ENCODE measurements at places on chromosomes 2 and 18. TPM values are rescaled to one million over a fixed set of nuclear protein-coding genes. Genes with fewer than 3 reads are reported as not detected.

CPO gene
- not detected for total RNA-seq

LRRTM1 gene
- total RNA-seq: not detected

FSHR gene
- total RNA-seq: not detected

HTR2B gene
- total RNA-seq: not detected

SCYGR4 gene
- total RNA-seq: not detected

MEP1B gene
- total RNA-seq: not detected

FOXI3 gene
- not detected for total RNA-seq

BOLL gene
- not detected for total RNA-seq

HOXD12 gene
- total RNA-seq: not detected

TWIST2 gene
- total RNA-seq: 30.2 TPM

DSC2 gene
- 17.6 TPM for total RNA-seq

FAP gene
- 8.7 TPM for total RNA-seq

RAX gene
- total RNA-seq: not detected

LYPD6B gene
- 0.37 TPM for total RNA-seq

DNA sequence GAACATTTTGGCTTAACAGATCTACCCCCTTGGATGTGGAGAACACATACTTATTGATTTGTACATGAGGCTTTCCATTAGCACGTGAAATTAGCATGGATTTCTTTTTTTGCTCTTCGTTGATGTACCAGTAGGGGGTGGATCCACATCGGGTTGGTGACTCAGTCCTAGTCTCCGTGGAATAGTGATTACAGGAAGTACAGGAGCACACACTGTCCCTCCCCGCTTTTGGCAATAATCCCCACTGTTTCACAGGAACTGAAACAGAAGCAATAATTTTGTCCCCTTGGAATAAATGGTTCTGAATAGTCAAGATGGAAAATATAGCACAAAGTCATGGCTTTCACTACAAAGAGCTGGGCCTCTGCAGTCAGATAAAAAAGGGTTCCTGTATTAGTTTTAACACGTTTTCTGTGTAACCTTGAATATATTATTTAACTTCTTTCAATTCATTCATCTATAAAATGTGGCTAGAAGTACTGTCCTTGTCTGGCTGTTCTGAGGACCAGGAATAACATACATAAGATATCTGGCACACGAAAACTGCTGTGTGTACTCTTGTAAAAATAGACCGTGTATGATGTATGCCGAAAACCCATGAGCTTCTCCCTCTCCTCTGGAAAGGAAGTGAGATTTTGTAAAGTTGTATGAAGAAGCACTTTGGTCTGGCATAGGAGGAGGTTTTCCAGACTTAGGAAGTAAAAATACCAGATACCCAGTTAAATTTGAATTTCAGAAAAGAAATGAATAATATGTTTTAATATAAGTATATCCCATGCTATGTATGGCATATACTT, 229.2 kb downstream of the GALR1 start:
- DNase-seq: peak; percentile 53

- DNase-seq: no peak
Observed at GRCh38 chr2:36797324-36798070, 101.0 kb downstream of the VIT start.

- DNase-seq: peak; percentile 12
Observed at GRCh38 chr2:126600742-126601141, 55.2 kb upstream of the GYPC start.

DNA sequence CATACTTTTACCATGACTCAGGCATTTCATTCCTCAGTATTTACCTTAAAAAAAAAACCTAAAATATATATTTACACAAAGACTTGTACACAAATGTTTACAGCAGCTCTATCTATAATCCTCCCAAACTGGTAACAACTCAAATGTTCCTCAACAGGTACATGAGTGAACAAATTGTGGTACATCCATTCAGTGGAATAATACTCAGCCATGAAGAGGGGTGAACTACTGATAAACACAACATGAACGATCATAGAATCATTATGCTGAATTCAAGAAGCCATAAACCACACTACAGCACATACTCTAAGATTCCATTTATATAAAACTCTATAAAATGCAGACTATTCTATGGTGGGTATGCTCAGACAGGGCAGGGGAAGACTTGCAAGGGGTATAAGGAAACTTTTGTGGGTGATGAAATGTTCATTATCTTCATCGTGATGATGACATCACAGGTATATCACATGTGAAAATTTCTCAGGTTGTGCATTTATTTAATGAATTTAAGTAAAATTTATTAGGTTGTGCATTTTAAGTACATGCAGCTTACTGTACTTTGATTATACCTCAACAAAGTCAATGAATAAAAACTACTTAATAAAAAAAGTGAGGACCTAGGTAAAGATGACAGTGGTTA, 24.7 kb upstream of the DUSP2 start:
- DNase-seq: no peak

DNA sequence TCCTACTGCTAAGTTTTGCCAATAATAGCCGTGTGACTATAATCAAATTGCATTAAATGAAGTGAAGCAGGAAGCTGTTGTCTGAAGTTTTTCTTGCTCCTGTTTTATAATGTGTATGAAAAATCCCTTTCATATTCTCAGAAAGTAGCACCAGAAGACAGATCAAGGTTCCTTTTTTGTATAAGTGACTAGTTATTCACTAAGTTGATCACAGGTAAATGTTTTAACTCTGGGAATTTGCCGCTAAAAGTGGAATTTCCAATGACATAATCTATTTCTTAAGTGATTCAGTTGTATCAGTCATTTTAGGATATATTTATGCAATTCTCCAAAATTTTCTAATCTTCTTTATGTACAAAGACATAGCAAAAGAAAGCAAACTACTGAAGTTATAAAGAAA, 99.6 kb downstream of the DPP4 start:
- no peak for DNase-seq

GRCh38 chr2:128602699-128603101, 284.0 kb upstream of the HS6ST1 start:
- no peak for DNase-seq

- DNase-seq: no peak
Observed at GRCh38 chr2:106232638-106233349, 38.7 kb upstream of the UXS1 start.

DNA sequence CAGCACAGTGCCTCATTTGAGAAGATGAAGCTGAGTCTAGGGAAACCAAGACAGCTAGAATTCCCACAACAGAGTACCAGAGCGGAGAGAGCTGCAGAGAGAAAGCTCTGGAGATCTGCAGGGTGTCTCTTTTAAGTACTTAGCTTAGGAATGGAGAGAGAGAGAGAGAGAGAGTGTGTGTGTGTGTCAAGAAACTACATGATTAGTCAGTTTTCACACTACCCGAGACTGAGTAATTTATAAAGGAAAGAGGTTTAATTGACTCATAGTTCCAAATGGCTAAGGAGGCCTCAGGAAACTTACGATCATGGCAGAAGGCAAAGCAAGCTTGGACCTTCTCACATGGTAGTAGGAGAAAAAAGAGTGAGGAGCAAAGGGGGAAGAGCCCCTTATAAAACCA, 64.0 kb downstream of the HIBCH start:
- DNase-seq: no peak

GRCh38 chr2:36597003-36597531, 901 bp downstream of the FEZ2 start:
- no peak for DNase-seq

DNA sequence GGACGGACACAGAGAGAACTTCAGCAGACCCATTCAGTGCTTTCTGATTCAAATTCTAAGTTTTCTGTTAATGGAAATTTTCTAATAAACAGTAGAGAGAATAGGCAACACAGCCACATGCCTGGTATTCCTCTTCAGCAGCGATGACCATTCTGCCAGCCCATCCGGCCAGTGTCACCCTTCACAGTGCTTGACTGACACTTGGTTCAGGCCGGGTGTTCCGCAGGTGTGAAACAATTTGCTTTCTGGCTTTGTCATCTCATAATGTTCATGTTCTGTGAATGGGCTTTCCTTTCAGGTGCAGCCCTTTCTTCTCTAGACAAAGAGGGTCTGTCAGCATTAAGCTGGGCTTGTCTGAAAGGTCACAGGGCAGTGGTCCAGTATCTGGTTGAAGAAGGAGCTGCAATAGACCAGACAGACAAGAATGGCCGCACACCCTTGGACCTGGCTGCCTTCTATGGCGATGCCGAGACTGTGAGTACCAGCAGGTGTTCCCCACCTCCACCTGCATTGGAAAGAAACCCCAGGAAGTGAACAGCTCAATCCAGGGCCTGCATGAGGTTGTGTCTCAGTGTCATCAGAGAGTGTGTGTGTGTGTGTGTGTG, 67.0 kb downstream of the WDSUB1 start:
- no peak for DNase-seq

- DNase-seq: no peak
Observed at GRCh38 chr18:48595703-48596218, 56.9 kb downstream of the CTIF start.

DNA sequence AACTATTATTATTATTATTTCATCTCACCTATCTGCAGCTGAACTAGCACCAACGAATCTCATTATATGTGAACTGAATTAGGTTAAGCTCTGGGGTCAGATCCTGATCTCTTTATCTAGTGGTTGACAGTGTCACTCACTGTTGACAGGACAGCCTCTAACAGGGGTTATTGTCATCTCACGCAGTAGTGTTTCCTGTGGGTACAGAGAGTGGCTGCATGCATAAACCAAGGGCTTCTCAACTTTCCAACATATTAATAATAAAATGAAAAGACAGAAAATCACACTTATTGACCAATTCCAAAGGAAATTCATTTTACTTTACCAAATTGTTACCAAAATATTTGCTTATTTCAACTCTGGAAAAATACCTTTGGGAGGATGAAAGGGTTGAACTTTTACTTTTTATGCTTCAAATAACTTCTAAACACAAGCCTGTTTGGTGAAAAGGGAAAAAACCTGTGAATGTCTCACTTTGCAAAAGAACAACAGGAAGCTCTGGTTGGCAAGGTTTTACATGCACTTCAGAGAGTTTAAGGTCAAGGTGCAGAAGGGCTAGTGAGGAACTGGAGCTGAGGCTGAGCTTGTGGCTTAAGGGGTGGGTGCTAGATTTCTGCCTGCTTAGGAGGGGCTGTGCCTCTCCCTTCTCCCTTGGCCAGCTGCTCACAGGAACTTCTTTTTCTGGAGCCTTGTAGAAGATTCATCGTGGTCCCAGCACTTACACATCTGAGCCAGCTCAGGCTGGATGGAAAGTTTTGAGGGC, 72.6 kb downstream of the CTAGE1 start:
- DNase-seq: no peak

DNA sequence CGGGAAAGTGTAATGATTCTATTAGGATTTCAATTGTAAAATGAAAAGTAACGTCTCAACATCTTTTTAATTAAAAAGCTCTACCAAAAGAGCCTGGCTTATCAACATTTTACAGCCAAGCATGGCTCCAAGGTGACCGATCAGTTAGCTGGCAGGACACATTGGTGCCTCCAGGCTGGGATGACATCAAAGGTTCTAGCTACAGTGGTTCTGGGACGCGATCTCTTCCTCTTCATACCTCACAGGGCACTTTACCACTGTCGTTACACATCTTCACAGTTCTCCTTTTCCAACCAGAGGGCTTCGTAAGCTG, 693 bp downstream of the ORC2 start:
- no peak for DNase-seq

DNA sequence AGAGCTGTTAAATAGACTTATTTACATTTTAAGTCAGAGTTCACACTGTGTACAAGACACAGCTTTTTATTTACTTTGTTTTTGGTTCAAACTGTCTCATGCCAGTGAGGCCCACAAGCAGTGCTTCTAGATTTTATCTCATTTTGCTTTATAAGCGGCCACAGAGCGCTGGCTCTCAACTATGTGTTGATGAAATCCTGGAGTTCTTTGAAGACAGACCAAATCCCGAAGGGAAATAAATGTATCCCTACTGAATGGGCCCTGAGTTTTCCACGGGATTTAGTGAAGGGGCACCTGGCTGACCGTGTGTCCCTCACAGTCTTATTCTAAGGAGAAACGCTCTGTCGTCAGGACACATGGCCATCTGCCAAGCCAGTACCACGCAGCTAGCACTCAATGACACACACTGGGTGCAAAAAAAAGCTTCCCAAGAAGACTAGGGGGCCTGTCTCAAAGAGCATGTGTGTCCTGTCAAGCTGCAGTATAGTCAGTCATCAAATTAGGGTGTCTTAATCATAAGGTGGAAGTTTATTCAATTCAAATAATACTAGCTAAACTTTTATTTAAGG, 23.4 kb downstream of the LYPD1 start:
- DNase-seq: no peak

- DNase-seq: no peak
Observed at GRCh38 chr2:102755284-102755683, 6.5 kb upstream of the TMEM182 start.

- DNase-seq: peak; percentile 1
Observed at GRCh38 chr2:106649306-106649705, 162.1 kb downstream of the CD8B2 start.

DNA sequence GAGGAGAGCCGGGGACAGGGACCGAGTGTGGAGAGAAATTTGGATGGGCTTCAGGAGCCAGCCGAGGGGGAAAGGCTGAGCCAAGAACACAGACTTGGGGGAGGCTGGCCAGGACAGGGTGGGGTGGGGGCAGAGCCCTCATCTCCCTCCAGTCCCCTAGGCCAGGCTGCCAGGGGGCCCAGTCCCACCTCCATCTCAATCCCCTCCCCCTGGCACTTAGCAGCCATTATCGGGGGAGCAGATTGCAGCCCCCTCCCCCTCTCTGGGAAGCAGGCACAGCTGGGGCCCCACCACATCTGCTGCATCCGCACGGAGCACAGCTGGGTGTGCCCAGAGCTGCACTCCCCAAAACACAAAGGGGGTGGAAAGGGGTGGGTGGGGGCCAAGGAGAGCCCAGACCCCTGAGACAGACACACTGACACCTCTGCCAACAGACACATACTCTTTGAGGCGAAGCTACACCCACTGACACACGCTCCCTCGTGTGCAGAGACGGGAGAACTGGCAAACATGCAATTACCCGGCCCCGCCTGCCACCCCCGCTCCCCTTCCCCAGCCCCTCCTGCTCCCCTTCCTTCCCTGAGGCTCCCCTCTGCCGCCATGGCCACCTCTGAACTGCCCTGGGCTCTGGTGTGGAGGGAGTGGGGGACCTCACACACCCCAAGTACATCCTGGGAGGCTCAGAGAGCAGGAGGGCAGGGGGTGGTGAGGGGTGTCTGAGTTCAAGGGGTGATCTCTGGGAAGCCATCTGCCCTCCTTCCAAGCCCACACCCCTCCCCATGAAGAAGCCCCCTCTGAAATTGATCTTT, 5.1 kb upstream of the ASIC4 start:
- no peak for DNase-seq

DNA sequence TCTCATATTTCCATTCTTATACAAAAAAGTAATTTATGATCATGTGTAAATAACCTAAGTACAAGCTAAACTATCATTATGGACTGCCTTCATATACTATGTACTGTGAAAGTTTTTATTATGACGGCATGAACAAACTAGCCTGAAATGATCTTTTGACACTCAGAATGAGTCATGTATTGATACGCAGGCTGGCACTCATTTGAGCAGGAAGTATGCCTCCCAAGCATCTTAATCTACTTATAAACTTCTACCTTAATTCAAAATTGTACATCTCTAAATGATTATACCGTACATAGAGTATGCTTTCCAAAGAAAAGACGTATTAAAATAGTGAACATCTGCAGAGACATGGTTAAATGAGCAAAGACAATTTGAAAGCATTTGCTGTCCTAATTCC, 207.1 kb upstream of the SPOPL start:
- DNase-seq: peak; percentile 40

GRCh38 chr2:241729868-241730267, 4.6 kb upstream of the D2HGDH start:
- no peak for DNase-seq

Measured in MCF 10A (cell line).